CD8-positive, alpha-beta T cell (primary cell): ENCODE measurements at places on chromosomes 6 and 20.

DNA sequence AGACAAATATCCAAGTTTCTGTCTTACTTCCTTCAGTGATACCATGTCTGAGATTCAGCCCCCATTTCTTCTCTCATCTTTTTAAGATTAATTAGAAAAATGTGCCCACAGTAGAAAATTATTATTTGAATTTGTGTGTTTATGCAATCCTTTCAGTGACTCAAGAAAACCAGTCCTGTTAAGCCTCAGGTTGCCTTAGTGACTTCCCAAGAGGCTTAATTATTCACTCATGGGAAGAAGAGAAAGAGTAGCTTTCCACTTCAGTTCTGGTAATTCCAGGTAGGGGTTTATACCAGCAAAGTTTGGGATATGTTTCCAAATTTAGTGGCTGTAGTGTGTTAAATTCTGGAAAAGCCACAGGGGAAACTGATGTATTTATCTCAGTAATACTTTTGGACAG, 149.1 kb downstream of the RIMS1 start:
- DNase-seq = no peak

DNA sequence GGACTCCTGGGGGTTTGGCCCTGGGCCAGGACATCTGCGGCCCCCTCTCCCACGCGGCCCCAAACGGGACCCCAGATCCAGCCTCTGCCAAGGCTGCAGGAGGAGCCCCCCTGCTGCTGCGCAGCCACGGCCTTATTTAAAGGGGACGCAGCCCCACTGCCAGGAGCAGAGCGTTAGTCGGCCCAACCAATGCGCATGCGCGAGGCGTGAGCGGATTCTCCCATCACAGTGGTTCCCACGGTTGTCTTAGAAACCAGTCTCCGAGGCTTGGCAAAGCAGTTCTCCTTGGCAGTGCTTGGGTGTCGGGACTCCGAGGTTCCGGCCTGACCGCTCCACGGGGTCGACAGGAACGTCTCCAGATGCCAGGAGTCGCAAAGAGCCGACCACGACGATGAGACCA, 288.3 kb upstream of the ZNF337 start:
- DNase-seq = peak; percentile 41

- DNase-seq = no peak
Observed at GRCh38 chr20:59825563-59825920, 107.9 kb downstream of the SYCP2 start.

GRCh38 chr6:42428326-42429041, 23.2 kb downstream of the TRERF1 start:
- no peak for DNase-seq

- DNase-seq = no peak
Observed at GRCh38 chr6:56827908-56828649, 126.8 kb upstream of the BEND6 start.

DNA sequence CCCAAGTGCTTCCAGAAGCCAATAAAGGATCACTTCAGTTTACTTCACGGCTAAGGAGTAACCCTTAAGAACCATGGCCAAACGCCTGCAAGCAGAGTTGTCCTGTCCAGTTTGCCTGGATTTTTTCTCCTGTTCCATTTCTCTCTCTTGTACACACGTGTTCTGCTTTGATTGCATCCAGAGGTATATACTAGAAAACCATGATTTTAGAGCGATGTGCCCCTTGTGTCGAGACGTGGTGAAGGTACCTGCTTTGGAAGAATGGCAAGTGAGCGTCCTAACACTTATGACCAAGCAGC, 2.5 kb downstream of the RFPL4B start:
- DNase-seq = no peak

DNA sequence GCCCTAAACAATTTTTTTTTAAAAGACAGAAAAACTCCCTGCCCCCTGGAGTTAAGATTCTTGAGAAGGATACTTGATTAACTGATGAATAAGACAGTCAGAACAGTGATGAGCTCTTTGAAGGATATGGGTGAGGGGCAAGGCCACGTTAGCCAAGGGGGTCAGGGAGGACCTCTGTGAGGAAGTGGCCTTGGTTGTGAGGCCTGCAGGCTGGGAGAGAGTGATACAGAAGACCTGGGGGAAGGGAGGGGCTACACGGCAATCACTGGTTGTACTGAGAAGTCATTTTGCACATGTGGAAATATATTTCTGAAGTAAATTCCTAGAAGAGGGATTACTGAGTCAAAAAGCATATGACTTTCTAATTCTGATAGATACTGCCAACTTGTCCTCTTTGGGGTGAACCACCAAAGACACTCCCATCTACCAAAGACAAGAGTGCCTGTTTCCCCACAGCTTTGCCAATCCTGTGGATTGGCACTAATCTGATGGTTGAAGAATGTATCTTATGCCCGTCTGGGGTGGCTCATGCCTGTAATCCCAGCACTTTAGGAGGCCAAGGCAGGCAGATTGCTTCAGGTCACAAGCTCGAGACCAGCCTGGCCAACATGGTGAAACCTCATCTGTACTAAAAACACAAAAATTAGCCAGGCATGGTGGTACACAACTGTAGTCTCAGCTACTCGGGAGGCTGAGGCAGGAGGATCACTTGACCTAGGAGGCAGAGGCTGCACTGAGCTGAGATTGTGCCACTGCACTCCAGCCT, 22.3 kb upstream of the BCAS4 start:
- no peak for DNase-seq

- no peak for DNase-seq
Observed at GRCh38 chr6:32092760-32093497, 16.2 kb downstream of the TNXB start.

- DNase-seq = peak; percentile 13
Observed at GRCh38 chr6:129683601-129684322, 26.2 kb downstream of the ARHGAP18 start.

GRCh38 chr20:43549416-43550065, 9.3 kb upstream of the SGK2 start:
- no peak for DNase-seq

DNA sequence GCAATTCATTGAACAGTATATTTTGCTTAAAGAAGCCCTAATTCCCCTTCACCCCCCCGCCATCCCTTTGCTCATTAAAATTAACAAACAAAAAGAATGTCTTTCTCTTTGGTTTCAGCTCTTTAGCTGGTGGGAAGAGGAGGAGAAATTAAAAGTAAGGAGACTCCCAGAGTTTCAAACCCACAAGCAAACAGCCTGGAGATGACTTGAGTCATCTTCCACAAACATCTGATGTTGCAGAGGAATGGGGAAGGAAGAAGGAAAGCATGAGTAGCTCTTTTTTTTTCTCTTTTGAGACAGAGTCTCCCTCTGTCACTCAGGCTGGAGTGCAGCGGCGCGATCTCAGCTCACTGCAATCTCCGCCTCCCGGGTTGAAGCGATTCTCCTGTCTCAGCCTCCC, 189.6 kb downstream of the ADAT2 start:
- no peak for DNase-seq

DNA sequence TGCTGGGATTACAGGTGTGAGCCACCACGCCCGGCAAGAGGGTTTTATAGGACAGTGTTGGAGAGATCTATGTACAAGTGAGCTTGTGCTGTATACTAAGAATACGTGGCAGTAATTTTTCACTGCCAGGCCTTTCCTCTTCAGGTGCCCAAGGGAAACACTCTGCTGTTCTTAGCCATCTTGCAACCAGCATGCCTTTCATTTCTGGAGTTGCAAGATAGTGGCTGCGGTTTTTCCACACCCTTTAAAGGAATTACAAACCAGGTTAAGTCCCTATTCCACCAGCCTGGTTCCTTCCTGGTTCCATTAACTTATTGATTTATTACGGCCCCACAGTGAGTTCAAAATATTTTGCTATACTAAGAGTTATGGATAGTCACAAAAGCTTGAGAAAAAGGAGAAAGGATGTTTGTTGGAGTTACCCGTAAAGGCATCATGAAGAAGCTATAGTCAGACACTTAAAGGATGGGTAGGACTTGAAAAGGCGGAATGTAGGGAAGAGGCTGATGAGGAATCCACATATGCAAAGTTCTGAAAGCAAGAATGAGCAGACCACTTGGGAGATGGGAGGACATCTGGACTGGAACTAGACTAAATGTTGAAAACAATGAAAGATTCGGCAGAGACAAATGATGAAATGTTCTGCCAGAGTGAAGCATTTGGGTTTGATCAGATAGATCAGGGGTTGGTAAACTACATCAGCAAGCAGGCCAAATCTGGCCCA, 61.4 kb upstream of the ASIP start:
- DNase-seq = no peak

GRCh38 chr6:136960781-136961180, 38.7 kb downstream of the SLC35D3 start:
- no peak for DNase-seq

DNA sequence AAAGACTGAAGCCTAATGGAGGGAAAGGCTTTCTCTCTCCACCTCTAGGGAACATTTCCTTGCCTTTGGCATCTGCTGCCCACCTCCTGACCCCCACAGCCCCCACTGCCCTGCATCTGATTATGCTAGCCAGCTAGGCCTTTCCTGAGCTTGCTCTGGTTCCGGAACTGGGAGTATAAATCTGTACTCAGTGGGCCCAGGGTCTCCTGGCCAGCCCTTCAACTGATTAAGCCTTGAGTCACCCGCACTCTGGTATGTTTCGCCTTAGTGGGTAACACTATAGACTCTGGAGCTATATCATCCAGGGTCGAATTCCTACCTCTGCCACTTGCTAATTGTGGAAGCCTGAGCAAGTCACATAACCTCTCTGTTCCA, 45.6 kb upstream of the RIPOR2 start:
- no peak for DNase-seq

DNA sequence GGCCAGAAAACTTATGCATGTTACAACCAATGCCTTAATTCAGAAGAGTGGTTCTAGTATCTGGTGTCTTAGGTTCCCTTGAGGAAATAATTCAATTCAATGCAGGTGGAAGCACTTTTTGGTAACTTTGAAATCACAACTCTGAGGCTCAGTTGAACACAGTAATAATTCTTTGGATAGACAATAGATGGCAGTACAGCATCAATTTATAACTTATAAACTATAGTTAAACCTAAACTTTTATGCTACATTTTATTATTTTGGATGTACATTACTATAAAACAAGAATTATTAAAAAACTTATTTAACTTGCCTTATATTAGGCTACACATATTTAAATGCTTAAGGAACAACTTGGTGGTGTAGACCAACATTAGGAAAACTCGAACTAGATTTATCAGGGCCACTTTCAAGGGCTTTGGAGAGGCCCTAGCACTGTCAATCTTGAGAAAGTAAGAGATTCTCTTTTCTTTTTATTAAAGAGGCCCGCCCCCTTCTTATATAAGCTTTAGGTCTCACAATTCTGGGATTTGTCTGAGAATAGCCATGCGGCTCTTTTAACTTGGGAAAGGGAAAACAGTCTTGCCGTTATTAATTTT, 85.9 kb downstream of the CRYBG1 start:
- no peak for DNase-seq
